Skeletal muscle cell (primary cell): ENCODE measurements at places on chromosomes 16 and 17.

GRCh38 chr17:80762076-80762475, 217.4 kb downstream of the RPTOR start:
- DNase-seq, result no peak

GRCh38 chr16:23354246-23354645, 52.1 kb downstream of the SCNN1B start:
- no peak for DNase-seq

DNA sequence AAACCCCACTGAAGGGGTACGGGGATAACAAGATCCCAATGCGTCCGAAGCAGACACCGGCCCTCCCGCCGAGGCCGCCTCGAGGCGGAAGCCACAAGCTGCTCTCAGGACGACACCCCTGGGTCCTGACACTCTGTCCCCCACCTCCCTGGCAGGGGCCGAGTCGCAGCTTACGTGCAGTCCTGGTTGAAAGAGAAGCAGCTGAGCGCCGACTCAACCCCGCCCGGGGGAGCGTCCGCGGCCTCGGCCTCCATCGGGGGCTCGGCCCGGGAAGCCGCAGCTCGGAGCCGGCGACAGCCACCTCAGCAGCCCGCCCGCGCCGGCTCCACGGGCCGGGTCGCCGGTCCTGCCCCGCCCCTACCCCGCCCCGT, at the start of gene WIPI1:
WIPI1 (minus strand) TSS at position 329 of the 371 bp plus-strand sequence; CDS start at position 254, 75 bp downstream.
- DNase-seq, result no peak

DNA sequence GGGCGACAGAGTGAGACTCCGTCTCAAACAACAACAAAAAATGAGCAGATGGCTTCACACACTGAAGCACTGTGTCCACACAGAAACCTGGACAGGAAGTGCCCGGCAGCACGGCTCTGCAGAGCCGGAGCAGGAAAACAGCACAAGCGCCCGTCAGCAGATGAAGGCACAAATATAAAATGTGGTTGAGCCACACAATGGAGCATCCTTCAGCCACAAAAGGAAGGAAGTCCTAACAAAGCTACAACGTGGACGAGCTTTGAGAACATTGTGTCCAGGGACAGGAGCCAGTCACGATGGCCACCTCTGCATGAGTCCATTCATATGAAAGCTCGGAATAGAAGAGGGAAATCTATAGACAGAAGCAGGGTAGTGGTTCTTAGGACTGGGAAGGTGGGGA, 15.7 kb downstream of the RHBDF2 start:
- DNase-seq, result no peak
